NCI-H187 treated with DMSO at 0.1 percent for 48 hours (cell line): ENCODE measurements at places on chromosomes 11 and 22.

GRCh38 chr11:61694602-61694939 is 14.4 kb downstream of the DAGLA start:
- peak; percentile 46 for DNase-seq

- DNase-seq: no peak
These were observed 214.5 kb upstream of the UBASH3B start for GRCh38 chr11:122440811-122441665.

DNA sequence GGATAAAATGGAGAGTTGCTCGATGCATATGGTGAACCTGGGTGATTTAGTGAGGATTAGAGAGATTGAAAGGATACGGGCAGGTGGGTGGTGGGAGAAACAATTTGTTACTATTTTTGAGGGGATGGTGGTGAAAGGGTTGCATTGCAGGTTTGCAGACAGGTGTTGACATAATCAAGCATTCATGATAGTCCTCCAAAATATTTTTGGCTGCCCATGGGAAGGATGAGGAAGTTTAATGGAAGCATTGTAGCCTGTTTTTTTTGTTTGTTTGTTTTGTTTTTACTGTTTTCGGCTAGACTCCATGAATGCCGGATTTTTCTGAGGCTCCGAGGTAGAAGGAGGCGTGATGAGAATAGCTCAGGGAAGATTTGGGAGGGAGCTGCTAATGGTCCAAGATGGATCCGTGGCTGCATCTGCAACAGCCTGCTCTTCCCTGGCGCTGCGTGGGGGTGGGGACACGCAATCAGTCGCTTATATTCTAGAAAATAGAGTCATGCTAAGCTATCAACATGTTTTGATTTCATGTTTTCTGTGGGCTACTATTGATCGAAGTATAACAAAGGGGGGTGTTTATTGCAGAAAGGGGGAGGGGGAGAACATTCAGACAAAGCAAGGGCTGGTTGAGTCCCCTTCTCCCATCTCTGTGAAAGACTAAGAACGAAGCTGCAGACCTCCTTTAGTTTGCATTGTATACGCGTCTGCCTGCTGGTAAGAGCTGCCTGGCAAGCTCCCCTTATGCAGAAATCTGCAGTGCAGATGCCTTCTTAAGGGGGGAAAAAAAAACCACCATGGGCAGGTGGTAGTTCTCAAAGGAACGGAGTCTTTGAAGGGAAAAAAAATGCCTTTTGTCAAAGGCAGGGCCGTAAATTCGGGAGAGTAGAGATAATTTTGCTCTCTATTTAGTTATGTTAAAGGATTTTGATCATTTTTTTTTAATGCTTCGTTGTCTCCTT is 1.0 kb downstream of the RTN3 start:
- no peak for DNase-seq

DNA sequence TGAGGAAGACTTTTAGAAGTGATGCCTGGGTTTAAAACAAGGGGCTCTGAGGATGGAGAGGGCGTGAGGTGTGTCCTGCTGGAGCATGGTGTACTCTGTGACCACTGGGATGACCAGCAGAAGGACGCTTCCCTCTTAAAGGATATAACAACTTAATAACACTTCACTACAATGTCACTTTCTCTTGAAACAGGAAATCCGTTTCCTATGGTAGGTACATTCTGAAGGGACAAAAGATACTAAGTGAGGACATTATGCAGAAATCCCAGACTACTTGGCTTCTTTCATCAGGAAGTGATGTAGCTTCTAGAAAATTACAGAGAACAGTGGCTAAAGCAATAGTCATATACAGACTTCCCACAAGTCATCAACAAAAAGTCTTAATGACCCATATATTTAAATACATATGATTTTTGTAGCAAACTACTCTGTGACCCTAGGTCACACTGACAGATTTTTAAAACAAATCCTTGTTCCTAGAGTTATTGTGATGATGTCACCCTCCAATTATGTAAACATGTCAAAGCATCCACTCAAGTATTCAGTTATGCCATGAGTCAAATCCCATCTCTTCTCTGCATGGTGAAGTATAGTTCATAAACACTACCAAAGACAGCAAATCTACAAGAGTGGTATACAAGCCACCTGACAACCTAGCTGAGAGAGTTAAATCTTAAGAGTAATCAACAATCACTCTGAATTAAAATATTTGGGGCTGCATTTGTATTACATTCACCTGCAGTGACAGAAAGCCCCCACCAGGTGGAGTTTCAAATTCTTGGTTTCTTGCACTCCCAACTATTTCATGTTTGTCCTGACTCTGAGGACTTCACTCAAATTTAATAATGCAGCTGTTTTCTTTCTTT is 32.8 kb downstream of the PITPNB start:
- no peak for DNase-seq

GRCh38 chr11:78612721-78613377 is 38.2 kb upstream of the NARS2 start:
- no peak for DNase-seq
